ENCODE measurements at places on chromosomes 13 and 19.

DNA sequence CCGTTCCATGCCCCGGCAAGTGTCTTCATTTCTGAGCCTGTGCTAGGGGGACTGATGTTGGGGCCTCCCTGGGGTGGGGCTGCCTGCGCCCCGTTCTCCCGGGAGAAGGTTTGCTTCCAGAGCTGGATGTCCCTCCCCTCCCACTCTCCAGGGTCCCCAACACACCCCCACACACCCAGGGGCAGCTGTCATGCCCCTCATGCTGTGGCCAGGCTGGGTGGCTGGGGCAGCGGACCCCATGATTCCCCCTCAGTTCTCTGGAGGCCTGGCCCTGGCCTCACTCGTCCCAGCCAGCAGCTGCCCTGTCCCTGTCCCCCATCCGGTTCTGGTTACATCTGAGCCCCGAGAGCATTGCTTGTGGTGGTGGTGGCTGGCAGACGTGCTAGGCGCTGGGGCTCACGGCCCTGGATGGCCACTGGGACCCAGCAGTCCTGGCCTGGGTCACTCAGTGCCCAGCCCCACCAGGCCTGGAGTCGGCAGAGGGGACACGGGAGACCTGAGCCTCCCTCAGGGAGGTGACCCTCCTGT is 184.8 kb downstream of the KDM4B start:
- no peak for DNase-seq

- no peak for DNase-seq
Observed at GRCh38 chr19:35509018-35509652, 4.3 kb downstream of the DMKN start.

GRCh38 chr19:57002710-57003109 is 117.1 kb upstream of the USP29 start:
- no peak for DNase-seq

DNA sequence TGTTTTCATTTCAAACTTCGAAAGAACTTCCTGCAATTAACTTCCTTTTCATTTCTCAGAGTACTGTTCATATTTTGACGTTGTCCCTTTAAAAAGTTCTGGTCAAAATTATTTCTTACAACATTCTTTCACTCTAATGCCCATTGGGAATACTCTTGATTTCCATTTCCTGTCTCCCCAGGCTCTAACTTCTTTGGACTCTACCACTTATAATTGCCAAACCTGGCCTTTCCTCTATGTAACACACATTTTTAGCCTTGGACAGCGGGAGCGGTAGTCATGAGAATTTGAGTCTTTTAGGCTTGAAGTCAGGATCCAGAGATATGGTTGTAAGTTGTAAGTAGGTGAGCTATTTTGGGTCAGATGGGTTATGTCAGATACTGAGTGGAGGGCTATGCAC is 163.5 kb upstream of the SPRY2 start:
- no peak for DNase-seq

- no peak for DNase-seq
Observed at GRCh38 chr19:37951816-37952210, 44.8 kb downstream of the SIPA1L3 start.

DNA sequence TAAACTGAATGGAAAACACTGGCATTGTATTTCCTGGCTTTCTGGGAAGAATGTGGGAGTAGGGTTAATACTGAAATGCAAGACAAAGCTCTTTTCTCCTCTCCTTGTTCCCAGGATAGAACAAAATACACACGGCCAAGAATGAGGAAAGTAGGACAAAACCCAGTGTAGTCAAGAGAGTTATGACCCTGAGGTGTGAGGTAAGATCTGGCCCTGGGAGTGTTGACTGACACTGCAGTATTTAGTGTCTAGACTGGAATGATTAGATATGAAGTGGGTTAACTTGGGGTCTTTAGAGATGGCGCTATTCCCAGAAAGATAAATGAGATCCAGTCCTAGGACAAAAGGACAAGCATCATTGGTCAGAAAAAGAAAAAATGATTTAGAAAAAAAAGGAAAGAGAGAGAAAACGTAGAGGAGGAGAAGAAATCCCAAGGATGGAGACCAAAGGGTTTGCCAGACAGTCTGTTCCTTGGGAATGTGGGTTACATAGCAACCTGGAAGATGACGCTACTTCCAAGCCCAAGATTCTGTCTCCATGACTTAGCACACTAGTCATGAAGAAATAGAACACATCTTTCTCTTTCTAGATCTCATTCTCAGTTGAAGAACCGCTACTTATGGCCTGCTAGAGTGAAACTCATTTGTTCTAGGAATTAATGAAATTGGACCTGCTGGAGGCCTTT is 543.6 kb upstream of the GPC6 start:
- DNase-seq: no peak

GRCh38 chr19:9535934-9536333 is 2.5 kb downstream of the ZNF426 start:
- no peak for DNase-seq

Data from cortex of kidney (tissue), 1 donor.